GM12865 (cell line): ENCODE measurements at places on chromosomes 3 and 15.

GRCh38 chr3:177169936-177170722, 27.2 kb downstream of the TBL1XR1 start:
- no peak for DNase-seq

- DNase-seq: peak; percentile 83
These were observed 35.0 kb upstream of the COLQ start for GRCh38 chr3:15556512-15556911.

- DNase-seq: no peak
These were observed 101.4 kb upstream of the HACD2 start for GRCh38 chr3:123686251-123686650.

- DNase-seq: peak; percentile 69
These were observed 54.3 kb upstream of the MEF2A start for GRCh38 chr15:99511531-99511865.

- no peak for DNase-seq
These were observed 137.4 kb downstream of the STT3B start for GRCh38 chr3:31670136-31670535.

GRCh38 chr3:171404376-171404967, 55.7 kb downstream of the TNIK start:
- DNase-seq: no peak

- peak; percentile 74 for DNase-seq
These were observed 93.9 kb upstream of the RASGRF1 start for GRCh38 chr15:79184465-79184892.

GRCh38 chr3:194278186-194278845, 72.8 kb downstream of the CPN2 start:
- DNase-seq: no peak

DNA sequence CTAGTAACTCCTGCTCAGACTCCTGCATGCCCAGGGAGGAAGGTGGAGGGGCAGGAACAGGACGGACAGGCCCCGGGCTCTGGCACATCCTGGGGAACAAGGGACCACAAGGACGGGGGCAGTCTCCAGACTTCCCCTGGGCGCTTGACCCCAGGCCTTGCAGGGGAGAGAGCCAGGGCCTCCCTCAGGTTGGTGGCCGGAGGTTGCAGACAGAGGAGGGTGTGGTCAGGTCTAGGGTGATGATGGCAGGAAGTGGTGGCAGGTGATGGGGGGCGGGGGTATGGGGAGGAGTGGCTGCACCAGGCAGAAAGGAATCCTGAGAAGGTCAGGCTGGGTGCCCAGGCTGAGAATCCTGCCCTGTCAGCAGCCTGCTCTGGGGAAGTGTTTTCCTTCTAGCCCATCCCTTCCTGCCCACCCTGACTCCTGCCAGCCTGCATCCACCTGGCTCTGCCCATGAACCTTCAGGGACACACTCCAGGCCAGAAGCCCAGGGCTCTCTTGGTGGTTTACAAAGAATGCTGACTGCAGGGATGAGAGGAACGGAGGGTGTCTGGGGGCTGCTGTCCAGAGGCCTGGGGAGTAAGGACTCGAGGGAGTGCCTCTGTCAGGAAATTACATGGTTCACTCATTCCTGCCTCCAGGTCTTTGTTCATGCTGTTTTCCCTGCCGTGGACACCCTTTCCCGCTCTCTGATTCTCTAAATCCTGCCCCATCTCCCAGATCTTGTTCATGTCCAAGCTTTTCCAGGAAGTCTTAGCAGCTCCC, 15.8 kb downstream of the LOXL1 start:
- no peak for DNase-seq

DNA sequence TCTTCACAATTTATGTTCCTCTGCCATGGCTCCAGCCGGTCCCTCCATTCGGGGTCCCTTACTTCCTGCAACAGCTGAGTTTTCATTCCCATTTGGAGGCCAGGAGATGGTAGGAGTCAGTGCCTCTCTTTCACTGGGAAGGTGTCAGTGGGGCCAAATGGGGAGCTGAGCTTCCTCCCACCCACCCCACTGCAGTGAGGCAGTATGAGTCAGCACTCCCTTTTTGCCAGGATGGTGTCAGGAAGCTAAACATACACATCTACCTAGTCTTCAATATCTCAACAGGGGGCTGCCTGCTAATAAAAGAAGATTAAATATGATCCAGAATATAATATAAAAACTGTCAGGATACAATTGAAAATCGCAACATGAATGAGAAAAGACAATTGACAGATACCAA, 12.7 kb upstream of the ACTC1 start:
- no peak for DNase-seq

DNA sequence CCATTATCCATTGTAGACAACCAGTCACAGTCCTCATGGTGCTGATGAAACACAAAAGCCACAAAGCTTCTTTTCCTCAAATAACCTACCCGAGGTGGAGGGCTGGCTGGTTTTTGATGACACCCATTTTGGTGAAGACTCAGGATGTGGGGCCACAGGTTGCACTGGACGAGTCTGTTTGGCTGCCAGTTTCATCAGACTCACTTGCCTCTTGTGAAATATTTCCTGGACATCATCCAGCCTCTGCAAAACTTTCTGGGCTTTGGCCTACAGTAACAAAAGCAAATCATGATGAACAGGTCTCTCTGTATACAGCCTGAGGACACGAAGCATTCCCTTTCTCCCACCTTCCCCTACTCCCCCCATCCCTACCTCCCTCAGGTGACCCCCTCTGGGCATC, 42.2 kb downstream of the B3GNT5 start:
- no peak for DNase-seq

- no peak for DNase-seq
These were observed 245.4 kb downstream of the SLCO3A1 start for GRCh38 chr15:92098869-92099268.

DNA sequence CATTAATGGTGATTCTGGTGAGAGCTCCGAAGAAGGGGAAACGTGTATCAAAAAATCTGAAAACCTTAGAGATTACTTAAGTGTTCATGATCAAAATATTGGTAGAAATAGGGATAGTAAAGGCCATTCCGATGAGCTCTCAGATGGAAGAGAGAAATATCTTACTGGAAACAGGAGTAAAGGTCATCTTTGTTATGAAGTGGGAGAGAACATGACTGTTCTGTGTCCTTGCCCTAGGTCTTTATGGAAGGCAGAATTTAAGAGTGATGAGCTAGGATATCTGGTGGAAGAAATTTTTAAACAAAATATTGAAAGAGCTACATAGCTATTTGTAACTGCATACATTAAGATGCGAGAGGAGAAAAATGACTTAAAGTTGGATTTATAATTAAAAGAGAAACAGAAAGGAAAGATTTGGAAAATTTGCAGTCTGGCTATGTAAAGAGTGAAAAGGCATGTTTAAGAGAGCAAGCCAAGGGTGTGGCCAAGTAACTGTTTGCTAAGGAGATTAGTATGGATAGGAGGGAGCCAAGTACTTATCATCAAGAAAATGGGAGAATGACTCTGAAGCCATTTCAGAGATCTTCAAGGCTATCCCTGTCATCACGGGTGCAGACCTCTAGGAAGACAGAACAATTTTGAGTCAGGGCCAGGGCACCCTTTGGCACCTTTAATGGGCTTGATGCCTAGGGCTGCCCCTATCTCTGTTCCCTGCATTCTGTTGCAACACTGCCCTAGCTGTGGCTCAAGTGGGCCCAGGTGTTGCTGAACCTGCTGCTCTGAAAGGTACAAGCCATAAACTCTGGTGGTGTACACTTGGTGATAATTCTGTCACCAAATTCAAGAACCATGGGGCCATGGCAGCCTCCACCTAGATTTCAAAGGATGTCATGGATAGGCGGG, 27.3 kb downstream of the SLMAP start:
- DNase-seq: no peak

DNA sequence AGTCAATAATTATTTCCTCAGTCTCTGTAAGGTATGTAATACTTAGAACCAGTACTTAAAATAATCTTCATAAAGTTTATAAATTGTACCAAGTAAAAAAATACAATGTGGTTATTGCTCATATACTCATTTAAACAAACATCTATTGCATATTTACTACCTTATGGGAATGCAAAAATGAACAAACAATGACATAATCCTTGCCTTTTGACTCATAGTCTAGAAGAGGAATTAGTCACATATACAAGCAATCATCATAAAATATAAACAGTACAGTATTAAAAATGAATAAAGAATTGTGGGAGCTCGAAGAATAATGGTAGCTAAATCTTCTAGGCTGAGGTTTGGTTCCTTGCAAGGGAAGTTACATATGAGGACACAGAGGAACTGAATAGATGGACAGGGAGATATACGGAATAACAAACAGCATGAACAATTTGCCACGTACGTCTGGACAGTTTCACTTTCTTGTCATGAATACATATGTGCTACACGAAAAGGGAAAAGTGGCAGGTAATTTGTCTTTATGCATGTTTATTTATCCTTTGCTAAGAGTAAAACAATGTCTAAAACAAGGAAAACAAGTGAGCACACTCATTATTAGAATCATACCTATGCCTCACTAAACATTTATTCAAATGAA, 17.2 kb downstream of the IMPG2 start:
- DNase-seq: peak; percentile 14

DNA sequence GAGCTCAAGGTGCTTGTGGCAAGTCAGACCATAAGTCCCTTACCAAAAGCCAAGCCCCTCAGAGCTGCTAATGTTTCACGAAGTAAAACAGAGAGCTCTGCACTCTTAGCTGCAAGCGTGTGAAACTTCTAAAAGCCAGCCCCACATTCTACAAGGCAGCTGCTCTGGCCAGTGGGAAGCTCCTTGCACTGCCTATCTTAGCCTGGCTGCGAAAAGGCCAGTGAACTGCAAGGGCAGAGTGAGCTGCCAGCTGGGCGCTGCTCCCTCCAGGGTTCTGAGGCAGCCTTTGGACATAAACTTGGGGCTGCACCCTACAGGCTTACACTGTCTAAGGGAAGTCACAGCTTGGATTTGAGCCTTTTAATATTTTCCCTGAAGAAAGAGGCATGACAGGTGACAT, 2.2 kb upstream of the MUSTN1 start:
- no peak for DNase-seq

- no peak for DNase-seq
These were observed 207.7 kb upstream of the TRIM42 start for GRCh38 chr3:140470211-140470610.

- DNase-seq: no peak
These were observed 90.0 kb downstream of the FBLN2 start for GRCh38 chr3:13638927-13639326.

DNA sequence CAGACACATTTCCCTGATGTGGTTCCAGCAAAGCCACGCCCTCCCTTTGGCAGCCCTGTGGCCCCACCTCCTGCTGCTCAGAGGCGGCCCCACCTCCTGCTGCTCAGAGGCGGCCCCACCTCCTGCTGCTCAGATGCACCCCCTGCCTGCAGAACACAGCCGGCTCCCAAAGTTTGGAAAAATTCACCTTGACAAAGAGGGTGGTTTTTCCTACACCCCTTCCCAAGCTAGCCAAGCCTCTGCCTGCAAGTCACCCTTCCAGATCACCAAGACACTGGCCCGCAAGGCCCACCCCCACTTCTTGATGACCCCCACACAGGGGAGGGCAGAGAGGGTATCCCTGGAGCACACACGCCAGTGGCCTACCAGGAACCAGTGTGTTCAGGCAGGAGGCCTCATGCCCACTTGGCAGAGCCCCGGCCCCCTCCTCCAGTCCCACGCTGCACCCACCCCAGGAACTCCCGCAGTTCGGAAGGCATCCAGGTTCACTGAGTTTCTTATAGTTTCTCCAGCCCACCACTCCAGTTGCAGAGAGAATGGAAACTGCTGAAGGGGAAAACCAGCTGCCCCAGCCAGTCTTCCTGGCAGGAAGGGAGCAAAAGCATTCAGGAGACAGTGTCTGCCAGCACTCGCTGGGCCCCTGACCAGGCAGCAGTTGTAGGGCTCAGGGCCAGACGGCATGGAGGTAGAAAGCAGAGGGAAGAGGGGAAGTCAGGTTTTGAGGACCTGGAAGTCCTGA, 2.3 kb upstream of the HAPLN3 start:
- peak; percentile 52 for DNase-seq
